Stimulated activated CD8-positive, alpha-beta memory T cell treated with anti-CD3 and anti-CD28 coated beads, Interleukin-15, amount 100 ng/mL, for 4 hours (primary cell): ENCODE measurements at places on chromosomes 11 and 22.

DNA sequence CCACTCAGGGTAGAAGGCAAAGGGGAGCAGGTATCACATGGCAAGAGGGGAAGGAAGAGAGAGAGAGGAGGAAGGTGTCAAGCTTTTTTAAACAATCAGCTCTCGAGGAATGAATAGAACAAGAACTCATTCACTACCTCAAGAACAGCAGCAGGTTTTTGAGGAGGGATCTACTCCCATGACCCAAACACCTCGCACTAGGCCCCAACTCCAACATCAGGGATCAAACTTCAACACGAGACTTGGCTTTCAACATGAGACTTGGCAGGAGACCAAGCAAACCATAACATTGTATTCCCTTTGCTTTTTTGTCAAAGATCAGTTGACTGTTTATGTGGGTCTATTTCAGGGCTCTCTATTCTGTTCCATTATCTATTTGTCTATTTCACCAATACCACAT, 26.9 kb upstream of the APOBEC3A start:
- DNase-seq, result no peak

DNA sequence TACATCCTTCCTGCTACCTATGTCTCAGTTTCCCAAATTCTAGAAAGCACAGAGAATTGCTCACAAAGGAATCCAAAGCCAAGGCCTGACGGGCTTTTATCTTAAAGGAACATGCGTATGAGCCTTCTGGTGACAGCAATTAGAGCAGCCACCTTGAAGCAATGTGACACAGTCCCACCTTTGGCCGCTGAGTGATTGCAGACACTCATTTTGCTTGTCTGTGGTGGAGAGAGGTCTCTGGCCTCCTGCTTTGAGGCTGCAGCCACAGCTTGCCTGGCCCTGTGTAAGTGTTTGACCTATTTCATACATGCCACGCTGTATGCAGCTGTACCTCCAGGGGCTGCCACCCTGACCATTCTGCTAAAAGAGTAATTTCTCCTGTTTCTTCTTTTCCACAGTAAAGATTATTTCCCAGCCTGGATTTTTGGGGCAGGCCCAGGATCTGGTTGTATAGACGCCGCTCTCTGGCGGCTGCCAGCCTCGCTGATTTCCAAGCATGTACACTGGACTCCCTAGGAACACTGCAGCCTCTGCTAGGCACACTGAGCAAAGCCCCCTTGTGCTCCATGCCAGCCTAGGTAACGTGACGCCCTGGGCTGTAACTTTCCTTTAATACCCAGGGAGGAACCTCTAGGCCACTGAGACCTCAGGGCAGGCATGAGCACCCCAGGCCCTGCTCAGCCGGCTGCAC, 1.1 kb upstream of the TMA7B start:
- no peak for DNase-seq

DNA sequence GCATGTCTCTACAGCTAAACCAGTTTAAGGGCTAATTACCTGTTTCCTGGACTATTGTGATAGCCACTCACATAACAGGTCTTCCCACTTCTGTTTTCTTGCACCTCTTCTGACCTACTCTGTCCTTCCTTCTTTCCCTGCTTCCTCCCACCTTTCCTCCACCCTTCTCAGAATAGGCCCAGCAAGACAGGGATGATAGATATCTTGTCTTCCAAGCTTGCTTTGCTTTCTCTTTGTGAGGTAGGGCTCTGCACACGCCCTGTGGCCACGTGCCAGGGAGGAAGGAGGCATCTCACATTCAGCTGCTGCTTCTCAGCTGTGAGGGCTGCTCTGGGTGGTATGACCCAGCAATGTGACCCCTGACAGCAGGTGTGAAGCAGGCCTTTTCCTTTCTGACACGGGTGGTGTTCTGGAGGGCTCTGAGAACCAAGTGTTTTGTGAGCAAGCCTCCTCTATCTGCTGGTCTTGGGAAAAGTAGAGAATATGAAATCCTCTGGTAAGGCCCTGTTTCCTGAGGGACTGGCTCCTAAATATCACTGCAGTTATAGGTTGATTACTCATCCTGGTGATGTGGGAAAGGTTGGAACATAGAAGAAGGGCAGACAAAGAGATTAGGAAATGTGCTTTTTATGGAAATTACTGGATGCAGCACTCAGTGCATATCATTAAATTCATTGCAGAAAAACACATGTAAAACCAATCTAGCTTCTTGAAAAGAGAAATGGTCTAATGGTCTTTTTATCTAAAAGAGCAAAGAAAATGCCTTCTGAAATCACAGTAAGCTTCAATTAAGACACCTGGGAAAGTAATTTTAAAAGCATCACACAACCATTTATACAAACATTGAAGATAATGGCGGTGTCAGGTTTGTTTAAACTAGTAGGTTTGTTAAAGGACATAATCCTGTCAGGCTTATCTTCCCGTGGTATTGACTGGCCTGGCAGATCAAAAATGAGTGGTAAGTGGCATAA, 8.5 kb downstream of the AMOTL1 start:
- no peak for DNase-seq

DNA sequence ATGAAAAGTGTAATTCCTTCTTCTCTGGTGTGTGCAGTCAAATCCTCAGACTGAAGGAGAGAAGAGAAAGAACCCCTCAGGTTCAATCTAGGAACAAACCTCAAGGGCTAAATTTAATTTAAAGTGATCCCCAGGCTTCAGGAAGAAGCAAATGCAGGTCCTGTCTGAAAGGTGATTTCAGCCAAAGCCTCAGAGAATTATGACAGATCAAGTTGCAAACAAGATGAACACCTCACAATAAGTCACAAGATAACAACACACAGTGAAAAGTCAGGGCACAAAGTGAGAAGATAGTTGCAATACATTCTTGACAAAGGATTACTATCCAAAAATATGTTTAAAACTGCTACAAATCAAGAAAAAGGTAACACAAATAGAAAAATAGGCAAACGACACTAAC, 11.8 kb downstream of the ZP1 start:
- no peak for DNase-seq

DNA sequence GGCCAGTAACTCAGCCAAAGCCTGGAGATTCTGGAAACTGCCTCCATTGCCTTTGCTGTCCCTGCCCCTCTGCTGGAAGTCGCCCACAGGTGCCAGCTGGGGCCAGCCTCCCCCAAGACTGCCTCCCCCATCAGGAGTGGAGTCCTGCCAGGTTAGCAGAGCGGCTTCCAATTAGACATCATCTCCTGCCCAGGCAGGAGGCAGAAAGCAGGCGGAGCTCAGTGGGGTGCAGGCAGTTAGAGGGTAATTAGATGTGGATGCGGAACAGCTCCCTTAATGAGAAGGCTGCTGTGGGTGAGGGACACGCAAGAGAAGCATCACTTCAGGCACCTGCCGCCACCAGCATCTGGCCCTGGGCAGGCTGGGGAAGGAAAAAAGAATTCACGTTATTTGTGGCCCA, 90.9 kb upstream of the TP53I11 start:
- no peak for DNase-seq

DNA sequence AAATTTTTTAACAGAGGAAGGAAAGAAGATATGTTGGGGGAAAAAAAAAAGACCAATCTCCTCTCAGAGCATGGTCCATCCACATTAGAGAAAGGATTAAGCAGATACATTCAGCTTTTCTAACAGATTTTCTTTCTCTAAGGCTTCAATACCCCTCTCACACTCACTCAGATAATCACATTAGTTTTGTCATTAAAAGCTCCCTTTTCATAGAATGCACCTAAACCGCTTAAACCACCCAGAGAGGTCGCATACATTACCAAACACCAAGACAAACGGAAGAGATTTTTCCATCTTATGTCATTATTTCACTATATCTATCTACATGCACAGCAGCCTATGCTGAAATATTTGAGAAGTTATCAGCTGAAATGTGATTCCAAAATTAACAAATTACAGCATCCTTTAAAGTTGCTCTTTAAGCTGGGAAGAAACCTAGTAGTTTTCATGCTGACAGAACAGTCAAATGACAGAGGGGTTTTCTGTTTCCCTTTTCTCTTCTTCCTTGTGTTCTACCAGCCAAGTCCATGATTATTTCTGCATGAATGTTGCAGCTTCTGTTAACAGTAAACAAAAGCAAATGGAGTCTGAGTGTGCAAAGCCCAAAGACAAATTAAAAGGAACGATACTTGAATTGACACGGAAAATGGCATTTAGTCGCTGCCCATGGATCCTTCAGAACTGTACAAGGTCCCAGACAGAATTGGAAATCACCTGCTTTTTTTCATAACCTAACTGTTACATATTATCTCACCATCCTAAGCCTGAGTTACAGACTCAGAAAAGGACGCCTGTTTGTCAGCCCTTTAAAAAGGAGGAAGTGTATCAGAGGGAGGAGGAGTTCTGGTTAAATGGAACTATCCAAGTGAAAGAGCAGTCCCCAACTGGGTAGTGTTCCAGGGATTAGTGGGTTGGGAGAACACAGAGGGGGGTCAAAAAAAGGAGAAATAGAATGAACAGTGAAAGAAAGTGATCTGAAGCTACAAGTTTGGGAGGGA, 54.6 kb downstream of the PRCP start:
- no peak for DNase-seq

DNA sequence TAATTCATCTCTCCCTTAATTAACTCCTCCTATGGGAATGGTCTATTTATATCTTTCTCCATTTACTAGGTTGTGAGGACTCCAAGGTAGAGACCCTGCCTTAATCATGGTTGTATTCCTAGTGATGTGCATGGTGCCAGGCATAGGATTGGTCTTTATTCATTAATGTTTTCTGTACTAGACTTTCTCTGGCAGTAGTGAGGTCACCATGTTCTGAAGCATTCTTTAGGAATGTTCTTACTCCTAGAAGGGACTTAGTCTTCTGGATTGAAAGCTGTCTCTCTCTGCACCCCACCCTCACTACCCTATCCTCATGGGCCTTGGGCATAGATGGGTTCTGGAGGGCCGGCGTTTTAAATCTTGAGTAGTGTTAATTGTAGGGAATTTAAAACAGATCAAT, 10.6 kb upstream of the INSC start:
- DNase-seq, result no peak

DNA sequence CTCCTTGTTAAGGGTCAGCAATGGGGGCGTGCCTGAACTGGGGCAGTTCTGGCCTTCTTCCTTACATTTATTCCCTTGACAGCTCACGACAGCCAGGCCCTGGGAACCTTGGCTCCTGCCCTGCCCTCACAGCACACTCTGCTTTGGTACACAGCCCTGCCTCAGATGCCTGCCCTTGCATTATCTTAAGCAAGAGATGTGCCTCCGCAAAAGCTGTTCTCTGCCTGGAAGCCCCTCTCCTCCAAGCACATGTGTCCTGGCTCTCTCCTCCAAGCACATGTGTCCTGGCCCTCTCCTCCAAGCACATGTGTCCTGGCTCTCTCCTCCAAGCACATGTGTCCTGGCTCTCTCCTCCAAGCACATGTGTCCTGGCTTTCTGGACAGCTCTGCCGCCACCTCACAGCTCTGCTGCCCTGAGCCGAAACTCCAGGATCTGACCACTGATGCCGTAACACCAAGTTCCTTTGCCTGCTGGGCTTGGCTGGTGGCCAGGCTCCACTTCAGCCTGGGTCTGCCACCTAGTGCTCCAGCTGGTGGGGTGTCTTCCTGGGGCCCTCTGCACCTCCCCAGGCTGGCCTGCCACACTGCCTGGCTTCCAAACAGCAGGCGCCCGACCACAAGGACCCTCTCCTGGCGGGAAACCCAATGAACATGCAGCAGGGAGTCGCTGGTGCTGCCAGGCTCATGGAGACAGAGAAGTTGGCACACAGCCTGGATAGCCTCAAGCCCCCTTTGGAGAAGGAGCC, 53.0 kb downstream of the SCUBE1 start:
- no peak for DNase-seq

DNA sequence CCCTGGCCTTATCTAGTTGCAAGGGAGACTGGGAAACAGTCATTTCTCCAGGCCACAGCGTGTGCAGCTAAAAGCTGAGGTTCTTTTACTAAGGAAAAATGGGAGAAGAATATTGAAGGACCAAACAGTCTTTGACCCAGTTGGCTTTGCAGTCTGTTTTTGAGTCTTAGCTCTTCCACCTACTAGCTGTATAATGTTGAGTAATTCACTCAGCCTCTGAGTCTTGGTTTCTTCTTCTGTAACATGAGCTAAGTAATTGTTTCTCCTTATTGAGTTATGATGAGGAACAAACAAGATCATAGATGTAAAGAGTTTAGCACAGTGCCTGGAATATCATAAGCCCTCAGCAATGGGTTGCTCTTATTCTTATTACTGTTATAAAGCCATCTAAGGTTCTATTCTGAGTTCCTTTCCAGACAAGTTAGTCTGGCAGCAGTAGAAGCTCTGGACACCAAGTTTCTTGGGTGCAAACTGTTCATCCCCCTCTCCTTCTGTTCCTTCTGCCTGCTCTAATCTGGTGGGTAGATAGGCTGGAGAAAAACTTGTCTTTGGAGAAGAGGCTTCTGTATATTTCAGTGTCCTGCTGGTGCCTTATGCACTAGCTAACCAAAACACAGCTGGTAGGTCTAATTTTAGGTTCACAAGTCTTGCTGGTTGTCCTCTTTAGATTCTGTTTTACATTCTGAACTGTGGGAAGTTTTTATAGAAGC, 13.5 kb downstream of the TRIM44 start:
- no peak for DNase-seq

DNA sequence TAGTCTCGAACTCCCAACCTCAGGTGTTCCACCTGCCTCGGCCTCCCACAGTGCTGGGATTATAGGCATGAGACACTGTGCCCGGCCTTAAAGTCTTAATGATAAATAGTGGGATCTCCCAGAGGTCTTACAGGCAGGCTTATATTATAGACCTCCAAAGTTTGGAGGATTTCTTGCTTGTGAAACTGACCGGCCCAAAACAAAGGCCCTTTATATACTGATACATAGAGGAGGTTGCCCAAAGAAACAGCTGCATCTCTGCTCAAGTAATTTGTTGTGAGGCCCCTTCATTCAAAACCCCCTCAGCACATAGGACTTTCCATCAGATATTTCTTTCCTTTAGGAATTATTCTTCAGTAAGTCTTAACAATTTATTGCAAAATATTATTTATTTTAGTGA, 27.4 kb upstream of the RDX start:
- no peak for DNase-seq

GRCh38 chr11:133699071-133699470, 146.2 kb downstream of the SPATA19 start:
- no peak for DNase-seq

DNA sequence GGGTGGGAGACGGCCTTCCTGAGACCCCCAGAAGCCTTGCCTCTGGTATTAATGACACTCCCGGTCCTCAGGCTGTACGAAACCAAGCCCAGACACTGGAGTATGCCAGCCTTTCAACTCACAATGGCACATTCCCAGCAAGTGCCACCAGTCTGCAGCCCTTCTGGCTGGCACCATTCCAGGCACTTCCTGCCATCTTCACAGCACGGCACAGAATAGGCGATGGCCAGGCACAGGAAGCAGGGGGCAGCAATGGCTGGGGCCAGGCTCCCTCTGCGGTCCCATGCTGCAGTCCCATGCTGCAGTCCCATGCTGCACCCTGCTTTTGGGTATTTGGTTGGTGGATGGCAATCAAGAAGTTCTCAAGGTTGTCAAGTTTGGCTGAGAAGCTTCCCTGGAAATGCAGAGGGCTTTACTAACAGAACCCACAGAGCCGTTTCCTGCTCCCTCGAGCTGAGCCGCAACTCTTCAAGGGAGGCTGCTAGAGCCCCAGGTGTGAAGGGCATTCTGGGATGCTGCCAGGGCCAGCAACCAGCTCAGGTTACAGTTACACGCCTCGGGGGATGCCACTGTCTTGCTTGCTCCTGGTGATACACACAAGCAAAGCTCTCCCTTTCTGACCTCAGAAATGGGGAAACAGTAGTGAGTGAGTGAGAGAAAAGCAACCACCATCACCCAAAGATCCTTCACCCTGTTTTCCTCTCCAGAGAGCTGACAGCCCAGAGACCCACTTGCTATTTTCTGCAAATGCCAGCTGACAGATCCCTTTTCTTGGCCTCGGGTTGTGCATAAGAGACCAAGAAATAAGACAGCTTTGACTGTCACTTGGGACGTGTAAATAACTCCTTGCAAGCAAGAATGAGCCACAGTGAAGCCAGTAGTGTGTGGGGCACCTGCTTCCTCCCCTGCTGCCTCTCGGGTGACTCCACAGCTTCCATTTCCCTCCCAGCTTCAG, 23.9 kb downstream of the LRFN4 start:
- DNase-seq, result no peak
